Stomach (tissue), 19 donors: ENCODE measurements at places on chromosomes 1 and 21. TPM values are rescaled to one million over a fixed set of nuclear protein-coding genes. Genes with fewer than 3 reads are reported as not detected.

Gene ERG
- total RNA-seq, result 0.58 TPM

Gene VANGL2
- 7.4 TPM for total RNA-seq

Gene SERTAD4
- total RNA-seq, result 1.9 TPM

Gene PRDM16
- 32.2 TPM for total RNA-seq

Gene ADAMTS5
- 22.8 TPM for total RNA-seq

Gene HPCAL4
- total RNA-seq, result not detected

Gene TNFRSF8
- 0.45 TPM for total RNA-seq
